NCI-H774 (cell line): ENCODE measurements at places on chromosomes 6 and 20.

DNA sequence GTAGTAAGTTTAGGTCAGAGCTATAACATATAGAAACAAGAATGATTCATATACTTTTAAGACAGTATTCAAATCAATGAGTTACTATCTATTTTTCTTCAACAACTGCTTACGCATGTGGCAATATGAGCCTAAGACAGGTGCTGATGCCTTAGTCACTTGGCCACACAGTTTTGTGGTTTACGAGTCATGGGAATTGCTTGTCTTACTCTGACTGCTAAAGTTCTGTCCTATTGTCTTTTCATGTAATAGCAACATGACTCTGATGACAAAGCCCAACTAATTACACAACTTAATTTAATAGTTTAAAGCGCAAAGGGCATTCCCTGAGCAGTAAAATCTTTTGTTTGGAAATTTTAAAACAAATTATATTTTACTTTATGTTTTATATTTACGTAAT lies 159.3 kb upstream of the CENPW start:
- DNase-seq: no peak

- no peak for DNase-seq
These were observed 23.2 kb upstream of the PNPLA1 start for GRCh38 chr6:36246506-36247268.

DNA sequence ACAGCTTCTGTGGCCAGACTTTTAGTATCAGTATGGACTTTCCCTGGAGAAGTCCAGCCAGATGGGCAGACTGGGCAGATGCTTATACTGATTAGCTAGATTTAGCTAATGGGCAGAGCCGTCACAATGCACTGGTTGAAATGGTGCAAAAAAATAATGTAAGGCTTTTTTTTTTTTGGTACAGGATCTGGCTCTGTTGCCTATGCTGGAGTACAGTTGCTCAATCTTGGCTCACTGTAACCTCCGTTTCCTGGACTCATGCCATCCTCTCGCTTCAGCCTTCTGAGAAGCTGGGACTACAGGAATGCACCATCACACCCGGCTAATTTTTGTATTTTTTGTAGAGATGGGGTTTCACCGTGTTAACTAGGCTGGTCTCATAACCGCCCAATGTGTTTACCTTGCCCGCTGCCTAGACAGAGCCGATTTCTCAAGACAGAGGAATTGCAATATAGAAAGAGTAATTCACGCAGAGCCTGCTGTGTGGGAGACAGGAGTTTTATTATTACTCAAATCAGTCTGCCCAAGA lies 16.4 kb upstream of the KIFC1 start:
- no peak for DNase-seq

- no peak for DNase-seq
These were observed 391.0 kb downstream of the TAF4 start for GRCh38 chr20:61674688-61675087.

DNA sequence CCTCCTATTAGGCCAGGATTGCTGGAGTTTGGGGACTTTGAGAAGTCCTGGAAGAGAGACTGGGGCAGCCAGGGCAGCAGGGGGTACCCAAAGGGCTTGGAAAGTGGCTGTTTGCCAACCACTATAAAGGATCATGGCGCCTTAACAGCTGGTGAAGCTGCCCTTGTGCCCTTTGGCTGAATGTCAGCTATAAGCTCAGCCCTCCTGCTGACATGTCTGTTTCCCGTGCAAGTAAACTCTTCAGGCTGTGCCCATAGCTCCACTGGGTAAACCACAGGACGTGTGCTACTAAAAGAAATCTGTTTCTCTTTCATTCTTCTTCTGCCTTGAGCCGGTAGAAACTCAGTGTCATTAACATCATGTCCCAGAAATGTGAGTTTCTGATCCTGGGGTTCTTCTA lies 97.3 kb downstream of the CAP2 start:
- no peak for DNase-seq

GRCh38 chr20:23178806-23179205 lies 92.7 kb upstream of the CD93 start:
- DNase-seq: no peak

DNA sequence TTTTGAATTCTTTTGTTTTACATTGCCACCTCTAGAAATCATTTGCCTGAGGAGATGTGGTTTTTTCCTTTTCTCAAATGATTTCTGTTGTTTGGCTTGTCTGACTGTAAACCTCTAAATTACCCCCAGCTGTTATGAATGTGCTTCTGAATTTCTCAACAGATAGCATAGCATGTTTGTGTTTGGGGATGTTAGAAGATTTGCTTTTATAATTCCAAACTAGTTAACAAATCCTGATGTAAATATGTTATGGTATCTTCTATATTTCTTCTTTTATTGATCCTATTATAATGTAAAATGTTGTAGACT lies 31.6 kb upstream of the EZR start:
- DNase-seq: no peak

GRCh38 chr6:79612457-79612856 lies 18.7 kb upstream of the SH3BGRL2 start:
- no peak for DNase-seq

GRCh38 chr6:14818422-14818884 lies 427.4 kb upstream of the JARID2 start:
- DNase-seq: no peak

- no peak for DNase-seq
These were observed 608.2 kb downstream of the PRKN start for GRCh38 chr6:162119341-162119740.

DNA sequence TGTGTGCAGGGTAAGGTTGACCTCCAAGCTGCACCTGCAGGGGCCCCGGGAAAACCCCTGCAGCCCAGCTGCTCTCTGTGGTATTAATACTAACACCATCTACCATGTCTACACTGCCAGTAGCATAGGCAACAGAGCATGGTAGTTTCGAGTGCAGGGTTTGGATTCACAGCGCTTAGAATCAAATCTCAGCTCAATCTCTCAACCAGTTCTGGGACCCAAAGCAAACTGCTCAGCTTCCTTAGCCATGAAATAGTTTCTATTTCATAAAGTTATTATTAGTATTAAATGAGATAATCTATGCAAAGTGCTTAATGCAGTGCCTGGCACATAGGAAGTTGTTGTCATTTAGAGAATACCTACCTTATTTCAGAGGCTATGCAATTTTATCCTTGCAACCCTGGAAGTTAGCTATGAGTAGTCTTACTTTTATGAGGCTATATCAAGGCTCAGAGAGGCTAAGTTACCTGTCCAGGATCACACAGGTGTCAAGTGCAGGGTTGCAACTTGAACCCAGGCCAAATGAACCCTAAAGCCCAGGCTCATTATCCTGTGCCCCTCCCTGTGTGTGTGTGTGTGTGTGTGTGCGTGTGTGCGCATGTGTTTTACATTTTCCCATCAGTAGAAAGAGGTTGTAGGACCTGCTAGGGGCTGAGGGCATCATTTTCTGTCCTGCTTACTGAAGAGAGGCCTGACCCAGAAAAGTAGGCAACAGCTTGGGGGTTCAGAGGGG lies 27.6 kb upstream of the MRPS18A start:
- no peak for DNase-seq

DNA sequence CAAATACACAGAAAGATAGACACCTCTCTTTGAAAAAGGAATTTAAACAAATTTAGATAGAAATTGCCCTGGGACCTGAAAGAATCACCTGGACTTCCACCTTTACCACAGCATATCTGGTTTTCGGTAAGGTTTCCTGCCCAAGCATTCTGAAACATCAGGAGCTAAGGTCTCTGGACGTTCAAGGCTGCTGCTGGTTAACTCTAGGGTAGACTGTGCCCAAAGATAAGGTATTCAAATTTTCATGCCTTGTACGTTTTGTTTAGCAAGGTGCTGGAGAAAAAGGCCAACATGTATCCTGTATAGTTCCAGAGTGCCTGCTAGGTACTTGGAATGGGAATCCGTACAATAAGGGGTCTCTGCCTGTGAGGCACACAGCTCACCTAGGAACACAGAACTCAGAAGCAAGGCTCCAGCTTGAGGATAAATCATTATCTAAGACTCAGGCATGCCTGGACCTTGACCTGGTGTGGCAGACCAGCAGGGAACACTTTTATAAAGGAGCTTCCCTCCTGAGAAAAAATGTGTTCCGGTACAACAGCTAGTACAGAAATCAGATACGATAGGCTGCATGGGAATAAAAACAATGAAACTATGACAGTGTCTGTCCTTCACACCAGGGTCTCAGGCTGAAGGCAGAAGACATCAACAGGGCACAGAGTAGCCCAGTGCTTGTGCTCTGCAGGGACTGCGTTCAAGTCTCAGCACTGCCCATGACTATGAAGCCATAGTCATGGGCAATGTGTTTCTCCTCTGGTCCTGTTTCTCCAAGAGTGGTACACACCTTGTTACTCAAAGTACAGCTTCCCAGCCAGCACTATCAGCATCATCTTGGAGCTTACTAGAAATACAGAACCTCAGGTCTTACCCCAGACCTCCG lies 70.4 kb downstream of the METTL24 start:
- DNase-seq: no peak

DNA sequence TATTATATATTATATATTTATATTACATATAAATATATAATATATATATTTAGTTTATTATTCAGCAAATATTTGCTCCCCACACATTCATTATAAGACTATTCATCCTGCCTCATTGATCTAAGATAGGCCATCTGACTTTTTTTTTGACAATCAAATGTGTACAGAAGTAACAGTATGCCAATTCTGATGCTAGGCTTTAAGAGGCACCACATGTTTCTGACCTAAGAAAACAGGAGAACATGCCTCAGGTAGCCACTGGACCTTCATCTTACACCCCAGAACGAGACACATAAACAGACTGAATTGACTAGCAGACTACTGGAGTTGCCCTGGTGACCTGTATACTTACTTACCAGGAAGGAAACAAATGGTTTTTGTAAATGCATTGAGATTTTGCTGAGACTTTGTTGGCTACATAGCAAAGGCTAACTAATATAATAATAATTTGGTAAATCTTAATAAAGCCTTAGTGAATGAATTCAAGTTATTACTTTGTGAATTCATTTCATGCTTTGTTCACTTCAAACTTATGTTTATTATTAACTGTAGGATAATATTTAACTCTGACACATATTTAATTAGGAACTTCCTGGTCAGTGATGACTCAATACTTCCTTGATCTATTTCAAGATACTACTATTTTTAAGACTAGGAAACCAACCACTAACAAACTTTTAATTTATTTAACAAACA lies 13.4 kb upstream of the MYO6 start:
- DNase-seq: no peak

DNA sequence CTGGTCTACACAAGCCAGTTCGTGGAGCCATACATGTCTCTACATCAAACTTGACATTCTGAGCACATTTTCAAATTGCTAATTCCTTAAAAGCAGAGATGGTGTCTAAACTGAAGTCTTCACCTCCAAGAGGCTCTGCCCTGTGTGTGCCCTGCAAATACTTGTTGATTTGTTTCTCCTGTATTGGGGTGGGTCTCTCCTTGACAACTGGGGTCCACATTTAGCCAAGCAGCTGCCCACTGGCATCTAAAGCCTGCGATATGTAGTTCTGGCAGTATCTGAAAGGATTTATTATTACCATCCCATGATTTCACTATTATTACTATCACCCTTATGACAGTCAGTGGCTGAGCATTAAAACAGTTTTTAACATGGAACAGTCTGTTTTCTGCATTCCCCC lies 45.9 kb upstream of the PKHD1 start:
- DNase-seq: no peak
